GM23338 (cell line): ENCODE measurements at places on chromosomes 2 and 18.

DNA sequence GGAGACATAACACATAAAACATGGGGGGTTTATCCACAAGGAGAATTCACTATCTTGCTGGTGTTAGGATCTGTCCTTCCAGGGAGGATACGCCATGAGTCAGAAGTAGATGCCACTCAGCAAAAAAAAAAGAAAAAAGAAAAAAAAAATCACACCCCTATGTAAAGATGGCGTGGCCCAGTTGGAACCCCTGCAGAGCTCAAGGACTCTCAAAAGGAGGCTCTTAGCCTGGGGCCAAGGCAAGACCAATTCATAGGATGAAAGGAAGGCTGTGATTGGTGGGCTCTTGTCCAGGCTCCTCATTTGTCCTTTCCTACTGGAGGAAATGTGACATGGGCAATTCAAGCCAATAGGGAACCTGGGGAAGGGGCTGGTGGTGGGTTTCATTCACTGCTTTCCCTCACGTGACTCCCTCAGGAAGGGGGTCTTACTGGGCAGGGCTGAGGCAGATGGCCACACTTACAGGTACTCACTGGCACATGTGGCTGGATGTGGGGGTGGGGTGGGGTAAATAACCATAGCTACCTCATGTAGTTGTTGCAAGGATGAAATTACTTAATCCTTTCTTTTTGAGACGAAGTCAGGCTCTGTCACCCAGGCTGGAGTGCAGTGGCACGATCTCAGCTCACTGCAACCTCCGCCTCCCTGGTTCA lies 38.7 kb upstream of the HAAO start:
- DNase-seq = no peak

- DNase-seq = peak; percentile 84
Observed at GRCh38 chr2:118865106-118865505, 17.7 kb upstream of the EN1 start.

- DNase-seq = no peak
Observed at GRCh38 chr18:64331419-64331818, 182.5 kb upstream of the LINC00305 start.

DNA sequence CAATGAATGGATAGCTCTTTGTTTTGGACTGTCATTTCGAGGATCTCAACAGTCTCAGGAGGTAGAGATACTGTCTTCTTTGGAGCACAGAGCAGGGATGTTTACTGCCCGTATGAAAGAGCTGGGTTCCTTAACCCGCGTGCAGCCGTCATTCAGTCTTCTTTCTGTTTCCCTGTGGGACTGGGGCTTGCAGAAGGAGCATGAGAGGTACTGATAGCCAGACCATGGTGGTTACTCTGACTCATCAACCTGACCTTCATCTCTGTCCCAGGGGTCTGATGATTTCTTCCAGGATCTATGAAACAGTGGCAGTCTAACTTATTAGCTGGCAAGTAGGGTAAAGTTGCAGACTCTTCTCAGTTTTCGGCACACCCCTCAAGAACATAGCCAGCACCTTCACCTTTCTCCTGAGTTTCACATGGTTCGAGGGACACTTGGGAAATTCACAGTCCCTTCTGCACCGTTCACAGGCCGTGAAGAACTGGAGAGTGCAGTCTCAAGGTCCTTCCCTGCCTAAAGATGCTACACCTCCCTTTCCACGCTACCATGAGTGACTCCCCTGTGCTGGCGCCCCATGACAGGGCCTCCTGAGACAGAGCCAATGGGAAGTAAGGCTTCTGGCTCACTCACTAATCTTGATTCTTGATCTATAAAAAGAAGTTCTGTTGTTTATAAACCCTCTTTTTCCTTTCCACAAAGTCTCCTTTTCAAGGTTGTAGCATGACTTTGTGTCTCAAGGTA lies 226.2 kb downstream of the MC4R start:
- no peak for DNase-seq

GRCh38 chr2:218508299-218508698 lies 59.9 kb downstream of the USP37 start:
- no peak for DNase-seq

DNA sequence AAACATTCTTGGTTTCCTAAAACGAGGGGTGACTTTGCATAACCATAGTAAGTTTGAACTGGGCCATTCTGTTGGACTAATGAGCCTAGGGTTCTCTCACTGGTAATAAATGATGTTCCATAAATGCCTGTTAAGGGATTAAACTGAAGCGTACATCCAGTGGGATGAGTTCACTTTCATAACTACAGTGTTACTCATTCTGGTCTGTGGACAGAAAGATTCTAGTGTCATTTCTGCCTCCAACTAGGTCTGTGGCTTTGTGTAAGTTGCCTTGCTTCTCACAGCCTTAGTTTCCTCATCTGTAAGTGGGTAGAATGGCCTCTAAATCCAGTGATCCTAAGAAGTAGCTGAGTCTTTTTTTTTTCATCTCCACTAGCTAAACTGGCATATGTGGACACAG lies 1860.6 kb upstream of the PIK3C3 start:
- DNase-seq = no peak

- no peak for DNase-seq
Observed at GRCh38 chr2:191341436-191341835, 96.2 kb downstream of the MYO1B start.

DNA sequence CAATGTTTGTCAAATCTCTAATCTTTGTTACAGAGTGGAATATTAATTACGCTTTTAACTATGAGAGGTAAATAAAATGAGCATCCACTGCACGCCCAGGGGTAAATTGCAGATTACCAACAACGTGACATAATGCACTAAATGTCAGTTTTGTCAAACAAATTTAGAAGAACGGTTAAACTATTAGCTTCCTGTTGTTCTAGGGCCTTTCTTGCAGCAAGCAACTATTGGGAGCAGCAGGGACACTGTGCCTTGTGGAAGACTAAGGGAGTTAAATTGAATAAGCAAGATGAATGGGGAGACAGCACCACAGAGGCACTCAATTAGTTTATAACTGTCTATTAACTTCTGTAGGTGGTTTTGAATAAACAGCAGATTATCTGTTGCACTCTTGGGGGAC lies 391.0 kb upstream of the RAB12 start:
- DNase-seq = peak; percentile 37

DNA sequence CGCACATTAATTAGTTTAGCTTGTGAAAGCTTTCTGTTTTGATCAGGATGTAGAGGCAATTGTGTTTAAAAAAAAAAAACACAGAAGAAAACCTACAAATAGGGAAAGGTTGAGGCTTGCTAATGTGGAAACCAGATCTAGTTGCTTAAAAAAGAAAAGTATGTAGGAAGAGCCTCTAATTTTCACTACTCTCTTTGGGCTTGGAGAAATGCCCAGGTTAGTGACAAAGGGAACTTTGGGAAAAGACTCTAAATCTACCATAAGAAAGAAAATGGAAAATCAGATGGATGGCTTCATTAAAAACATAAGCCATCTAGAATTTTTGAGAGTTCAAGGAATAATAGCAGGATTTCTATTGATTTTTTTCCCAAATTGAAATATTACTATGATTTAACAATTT lies 47.3 kb upstream of the SLC38A11 start:
- DNase-seq = no peak

- DNase-seq = no peak
Observed at GRCh38 chr2:110881908-110882307, 149.5 kb downstream of the ACOXL start.

- DNase-seq = no peak
Observed at GRCh38 chr2:146238254-146238966, 1606.4 kb upstream of the ACVR2A start.

DNA sequence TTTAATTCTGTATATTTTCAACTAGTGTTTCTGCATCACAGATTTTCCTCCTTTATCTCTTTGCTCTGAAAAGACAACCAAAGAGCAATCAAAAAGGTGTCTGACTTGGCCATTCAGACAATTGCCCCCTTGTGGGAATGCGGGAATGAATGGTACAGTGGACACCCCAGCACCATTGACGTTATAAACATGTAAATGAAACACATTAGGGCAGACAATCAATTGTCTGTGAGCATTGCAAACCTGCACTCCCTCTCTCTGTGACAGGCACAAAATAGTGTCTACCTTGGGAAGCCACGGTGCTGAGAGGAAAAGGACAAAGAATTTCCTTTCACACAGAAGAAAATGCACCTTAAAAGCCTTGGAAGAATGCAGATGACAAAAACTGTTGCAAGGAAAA lies 8.0 kb downstream of the ZEB2 start:
- DNase-seq = peak; percentile 41

GRCh38 chr2:233174137-233174536 lies 77.3 kb upstream of the ATG16L1 start:
- DNase-seq = no peak

DNA sequence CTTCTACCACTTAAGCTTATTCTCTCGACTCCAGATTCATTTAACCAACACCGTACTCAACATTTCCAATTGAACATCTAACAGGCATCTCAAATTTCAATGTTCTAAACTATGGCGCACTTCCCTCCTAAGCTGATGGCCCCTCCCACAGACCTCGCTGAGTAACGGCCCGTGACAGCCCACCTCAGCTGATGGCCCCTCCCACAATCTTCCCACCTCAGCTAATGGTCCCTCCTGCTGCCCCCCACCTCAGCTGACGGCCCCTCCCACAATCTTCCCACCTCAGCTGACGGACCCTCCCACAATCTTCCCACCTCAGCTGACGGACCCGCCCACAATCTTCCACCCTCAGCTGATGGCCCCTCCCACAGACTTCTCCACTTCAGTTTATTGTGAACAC lies 57.1 kb upstream of the TSPYL6 start:
- DNase-seq = no peak
